ENCODE measurements at places on chromosomes 13 and 19.

DNA sequence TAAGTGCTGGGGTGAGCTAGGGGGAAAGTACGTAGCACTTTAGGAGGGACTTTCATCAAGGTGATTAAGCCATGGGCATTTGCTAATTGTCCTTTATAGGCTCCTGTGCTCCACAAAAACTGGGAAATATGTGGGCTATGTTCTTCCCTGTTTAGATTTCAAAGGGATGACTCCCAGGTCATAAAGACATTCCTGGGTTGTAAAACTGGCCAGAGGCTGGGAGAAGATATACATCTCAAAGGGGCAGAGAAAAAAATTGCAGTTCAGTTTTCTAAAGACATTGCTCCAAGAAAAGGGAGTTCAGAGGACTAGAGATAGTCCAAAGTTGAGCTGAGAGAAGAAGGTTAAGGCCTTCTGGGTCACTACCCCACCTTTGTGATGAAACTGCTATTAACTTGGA lies 204.8 kb downstream of the MYO16 start:
- H3K4me1 ChIP-seq: no peaks in the 10 kb centered on the region
- no peak overlapping the region for H3K4me3 ChIP-seq
- DNase-seq: no peak
- no peaks in the 10 kb centered on the region for H3K27me3 ChIP-seq
- no peaks in the 10 kb centered on the region for H3K36me3 ChIP-seq

GRCh38 chr13:112836940-112837339 lies 132.1 kb upstream of the MCF2L start:
- H3K27me3 ChIP-seq: no peaks in the 10 kb centered on the region
- peaks cover 12% of the 10 kb centered on the region for H3K36me3 ChIP-seq
- H3K4me1 ChIP-seq: no peaks in the 10 kb centered on the region

DNA sequence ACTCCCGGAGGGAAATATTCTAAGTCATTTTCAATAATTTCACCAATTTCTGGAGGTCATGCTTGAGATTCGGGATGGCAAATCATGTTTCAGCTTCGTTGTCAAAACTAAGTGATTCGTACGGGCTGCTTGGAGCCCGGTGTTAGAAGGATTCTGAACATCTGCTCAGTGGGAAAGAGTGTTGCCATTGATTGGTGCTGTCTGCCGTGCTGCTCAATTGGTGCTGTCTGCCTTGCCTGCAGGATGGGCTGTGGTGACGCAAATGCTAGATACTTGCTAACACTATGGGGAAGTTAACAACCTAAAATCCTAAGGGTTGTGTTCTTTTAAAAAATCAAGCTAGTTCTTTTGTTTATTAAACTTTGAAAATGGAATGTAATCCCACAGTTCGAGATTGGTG lies 17.3 kb upstream of the CACNG8 start:
- no peak for DNase-seq
- H3K4me3 ChIP-seq: no peak overlapping the region
- no peak overlapping the region for H3K27ac ChIP-seq
- no peaks in the 10 kb centered on the region for H3K4me1 ChIP-seq
- H3K36me3 ChIP-seq: no peaks in the 10 kb centered on the region

GRCh38 chr19:19300613-19301012 lies 19.7 kb downstream of the SUGP1 start:
- peaks cover 26% of the 10 kb centered on the region for H3K36me3 ChIP-seq
- H3K27me3 ChIP-seq: no peaks in the 10 kb centered on the region
- no peak overlapping the region for H3K4me3 ChIP-seq
- H3K4me1 ChIP-seq: no peaks in the 10 kb centered on the region
